Amniotic epithelial cell (primary cell): ENCODE measurements at places on chromosomes 1 and 21.
A peak's percentile ranks its signal among the peaks of the same experiment; 100 is the strongest.

- no peak for DNase-seq
Measured at GRCh38 chr1:109133815-109134214, 19.9 kb downstream of the ELAPOR1 start.

- peak; percentile 48 for DNase-seq
Measured at GRCh38 chr1:30779294-30780071, 21.9 kb upstream of the LAPTM5 start.

- DNase-seq: peak; percentile 17
Measured at GRCh38 chr1:216325946-216326345, 97.3 kb downstream of the USH2A start.

- no peak for DNase-seq
Measured at GRCh38 chr21:34280959-34281358, 82.8 kb upstream of the KCNE2 start.

GRCh38 chr1:108611984-108612383, 48.9 kb downstream of the HENMT1 start:
- peak; percentile 7 for DNase-seq

DNA sequence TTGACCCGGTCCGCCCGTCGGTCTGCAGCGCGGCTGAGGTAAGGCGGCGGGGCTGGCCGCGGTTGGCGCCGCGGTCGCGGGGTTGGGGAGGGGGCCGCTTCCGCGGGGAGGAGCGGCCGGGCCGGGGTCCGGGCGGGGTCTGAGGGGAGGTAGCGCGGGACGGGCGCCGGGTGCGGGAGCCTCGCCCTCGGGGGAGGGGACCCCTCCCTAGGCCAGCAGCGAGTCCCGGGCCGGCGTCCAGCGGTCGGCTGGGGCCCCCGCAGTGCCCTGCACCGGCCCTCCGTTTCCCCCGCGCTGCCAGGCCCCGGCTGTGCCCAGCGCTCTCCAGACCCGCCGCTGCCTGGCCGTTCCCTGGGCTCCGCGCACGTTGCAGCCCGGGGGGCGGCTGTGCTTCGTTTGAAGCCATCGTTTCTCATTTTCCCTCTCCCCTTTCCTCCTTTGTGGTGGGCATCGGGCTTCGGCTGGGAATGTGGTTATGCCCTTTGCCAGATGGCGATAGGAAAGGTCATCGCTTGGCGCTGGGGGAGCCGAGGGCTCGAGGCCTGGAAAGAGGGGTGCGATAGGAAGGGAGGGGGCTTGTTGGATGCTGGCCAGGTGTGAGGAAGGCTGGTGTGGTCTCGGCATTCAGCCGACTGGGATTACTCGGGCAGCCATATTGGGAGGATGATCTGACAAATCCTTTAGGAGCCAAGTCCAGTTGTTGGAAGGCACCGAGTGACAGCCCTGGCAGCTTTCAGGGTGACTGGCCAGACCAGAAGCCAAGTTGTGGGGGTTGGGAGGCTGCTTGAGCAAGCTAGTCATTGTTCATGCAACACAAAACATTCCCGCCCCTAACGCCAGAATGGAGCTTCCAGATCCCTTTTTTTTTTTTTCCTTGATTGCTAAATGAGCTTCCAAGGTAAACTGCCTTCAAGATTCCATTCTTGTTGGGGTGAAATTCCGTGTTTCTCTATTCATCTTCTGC, 753 bp downstream of the KIF1B start:
- peak; percentile 95 for DNase-seq

DNA sequence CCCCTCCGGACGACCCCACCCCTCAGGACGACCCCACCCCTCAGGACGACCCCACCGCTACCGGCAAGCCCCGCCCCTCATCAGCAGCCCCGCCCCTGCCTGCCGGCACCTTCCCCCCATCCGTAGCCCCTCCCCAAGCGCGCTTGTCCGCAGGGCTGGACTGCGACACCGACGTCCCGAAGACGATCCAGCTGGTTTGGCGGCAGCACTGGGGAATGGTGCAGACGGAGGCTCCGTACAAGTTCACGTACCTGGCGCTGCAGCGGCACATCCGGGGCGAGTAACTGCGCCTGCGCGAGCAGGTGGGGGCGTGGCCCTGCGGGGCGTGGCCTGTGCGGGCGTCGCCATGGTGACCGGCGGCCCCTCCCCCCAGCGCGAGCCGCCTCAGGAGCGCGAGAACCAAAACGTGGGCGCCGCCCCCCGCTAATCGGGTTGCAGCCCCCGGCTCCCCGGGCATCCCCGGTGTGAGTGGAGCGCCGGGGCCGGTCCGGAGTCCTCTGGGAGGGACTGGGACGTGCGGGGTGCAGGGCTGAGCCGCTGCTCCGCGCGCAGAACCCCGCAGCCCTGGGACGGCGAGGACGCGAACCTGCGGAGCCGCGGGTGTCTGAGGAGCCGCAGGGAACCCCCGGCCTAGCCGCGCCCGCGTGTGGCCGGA, 4.9 kb downstream of the RNF223 start:
- DNase-seq: peak; percentile 31

GRCh38 chr1:165949335-165950130, 122.1 kb downstream of the UCK2 start:
- no peak for DNase-seq

GRCh38 chr1:2617971-2618470, 14.8 kb downstream of the MMEL1 start:
- DNase-seq: no peak

DNA sequence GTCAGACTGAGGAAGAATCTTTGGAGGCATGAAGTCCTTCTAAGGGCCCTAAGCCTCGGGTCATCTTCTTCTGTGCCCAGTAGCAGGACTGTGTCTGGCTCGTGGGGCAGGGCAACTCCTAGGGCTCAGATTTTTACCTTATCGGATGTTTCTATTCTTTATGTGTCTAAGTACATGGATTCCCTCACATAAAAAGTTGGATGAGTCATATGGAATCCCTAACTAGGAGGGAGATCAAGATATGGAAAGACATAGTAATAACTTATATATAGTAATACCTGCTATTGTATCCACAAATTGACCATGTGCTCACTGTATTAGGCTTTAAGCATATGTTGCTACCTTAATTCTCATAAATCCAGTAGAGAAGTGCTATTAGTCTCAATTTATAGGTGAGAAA, 364.5 kb upstream of the CAMK1G start:
- no peak for DNase-seq

GRCh38 chr1:238060061-238060460, 169.3 kb upstream of the ZP4 start:
- DNase-seq: no peak

- no peak for DNase-seq
Measured at GRCh38 chr1:96632045-96632664, 89.4 kb upstream of the PTBP2 start.

- no peak for DNase-seq
Measured at GRCh38 chr1:194318790-194319280, 1132.4 kb upstream of the B3GALT2 start.

GRCh38 chr21:25560891-25561290, 46.4 kb downstream of the MRPL39 start:
- DNase-seq: no peak

DNA sequence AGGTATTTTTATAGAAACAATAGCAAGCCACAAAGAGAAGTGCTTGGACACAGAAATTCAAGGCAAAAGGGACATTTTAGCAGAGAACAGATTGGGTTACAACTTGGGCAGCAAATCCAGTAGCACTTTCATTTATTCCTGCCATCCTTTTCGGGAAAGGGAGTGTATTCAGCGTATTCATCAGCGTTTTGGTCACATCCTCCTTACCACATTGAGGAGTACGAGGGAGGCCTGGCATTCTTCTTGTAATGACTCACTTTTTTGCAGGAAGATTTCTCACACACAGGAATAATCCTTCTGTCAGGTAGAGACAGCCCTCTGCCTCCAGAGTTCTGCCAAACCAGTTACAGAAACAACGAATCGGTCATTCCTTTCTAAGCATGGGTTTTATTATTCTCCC, 18.1 kb upstream of the FAM78B start:
- DNase-seq: no peak
